ENCODE measurements at places on chromosomes 1 and 21. TPM values are rescaled to one million over a fixed set of nuclear protein-coding genes. Genes with fewer than 3 reads are reported as not detected.

NR5A2 gene
- total RNA-seq, result 8.5 TPM

MROH9 gene
- total RNA-seq, result 3.5 TPM

FAM3B gene
- 18.1 TPM for total RNA-seq

CAMK2N1 gene
- 44.3 TPM for total RNA-seq

SYDE2 gene
- 18.3 TPM for total RNA-seq

SUSD4 gene
- total RNA-seq, result 17.0 TPM

PADI4 gene
- total RNA-seq, result 16.0 TPM

DIO1 gene
- 1.1 TPM for total RNA-seq

MAGI3 gene
- total RNA-seq, result 54.9 TPM

OR2T33 gene
- total RNA-seq, result not detected

B3GALT2 gene
- total RNA-seq, result 0.61 TPM

CYB5RL gene
- total RNA-seq, result 9.0 TPM

ANGPTL1 gene
- total RNA-seq, result 24.3 TPM

ATP6V1G3 gene
- not detected for total RNA-seq

FNDC10 gene
- 12.8 TPM for total RNA-seq

DHRS3 gene
- 79.7 TPM for total RNA-seq

HHIPL2 gene
- not detected for total RNA-seq

ITGB2 gene
- total RNA-seq, result 246 TPM

TRIM67 gene
- 0.09 TPM for total RNA-seq

GNG12 gene
- 46.2 TPM for total RNA-seq

RSPH1 gene
- total RNA-seq, result 30.1 TPM

MPZ gene
- 5.1 TPM for total RNA-seq

MYOG gene
- total RNA-seq, result not detected

RGS16 gene
- total RNA-seq, result 12.3 TPM

MRAP gene
- 3.8 TPM for total RNA-seq

TMPRSS2 gene
- 130 TPM for total RNA-seq

PLPP3 gene
- 121 TPM for total RNA-seq

TMEM201 gene
- total RNA-seq, result 10.8 TPM

SAMD11 gene
- total RNA-seq, result 7.8 TPM
